ENCODE measurements at places on chromosomes 5 and 9.
A peak's percentile ranks its signal among the peaks of the same experiment; 100 is the strongest.

DNA sequence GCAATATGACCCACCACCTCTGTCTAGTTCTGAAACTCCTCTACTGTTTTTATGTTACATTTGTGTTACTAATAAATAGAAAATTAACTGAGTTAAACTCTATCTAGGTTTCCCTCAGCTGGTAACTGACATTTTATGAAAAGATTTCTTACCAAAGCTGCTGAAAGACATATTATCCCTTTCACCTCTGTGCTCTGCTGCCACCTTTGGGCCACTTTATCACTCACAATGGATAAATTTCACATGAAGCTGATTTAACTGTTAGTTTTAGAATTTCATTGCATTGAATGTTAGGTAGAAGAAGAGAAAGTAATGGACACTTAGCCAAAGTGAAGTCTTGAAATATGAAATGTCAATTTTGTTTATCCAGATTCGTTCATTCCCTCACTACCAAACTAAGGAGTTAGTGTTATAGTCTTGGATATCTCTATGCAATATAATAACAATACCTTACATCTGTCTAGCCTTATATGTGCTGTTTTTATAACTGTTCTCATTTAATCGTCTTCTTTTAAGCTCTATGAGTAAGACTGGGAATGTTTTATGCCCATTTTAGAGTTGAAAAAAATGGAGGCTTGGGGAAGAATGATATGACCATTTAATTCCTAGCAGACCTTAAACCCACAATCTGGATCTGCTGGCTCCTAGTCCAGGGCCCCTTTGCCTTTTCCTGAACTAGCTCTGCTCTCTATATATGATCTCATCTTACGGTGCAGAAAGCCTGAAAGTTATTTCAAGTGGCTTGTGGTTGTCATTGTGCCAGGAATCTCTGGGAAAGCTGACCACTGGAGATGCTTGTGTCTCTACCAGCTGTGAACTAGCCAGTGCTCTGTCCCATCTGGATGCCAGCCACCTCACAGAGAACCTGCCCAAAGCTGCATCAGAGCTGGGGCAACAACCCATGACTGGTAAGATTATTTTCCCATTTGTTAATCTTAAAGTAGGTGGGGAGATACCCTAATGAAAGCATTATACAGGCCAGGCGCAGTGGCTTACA is 97.1 kb downstream of the GOLPH3 start:
- DNase-seq = peak; percentile 52

GRCh38 chr5:173507171-173507570 is 109.3 kb downstream of the BOD1 start:
- no peak for DNase-seq

- no peak for DNase-seq
Measured at GRCh38 chr5:116539222-116539621, 35.4 kb downstream of the SEMA6A start.

DNA sequence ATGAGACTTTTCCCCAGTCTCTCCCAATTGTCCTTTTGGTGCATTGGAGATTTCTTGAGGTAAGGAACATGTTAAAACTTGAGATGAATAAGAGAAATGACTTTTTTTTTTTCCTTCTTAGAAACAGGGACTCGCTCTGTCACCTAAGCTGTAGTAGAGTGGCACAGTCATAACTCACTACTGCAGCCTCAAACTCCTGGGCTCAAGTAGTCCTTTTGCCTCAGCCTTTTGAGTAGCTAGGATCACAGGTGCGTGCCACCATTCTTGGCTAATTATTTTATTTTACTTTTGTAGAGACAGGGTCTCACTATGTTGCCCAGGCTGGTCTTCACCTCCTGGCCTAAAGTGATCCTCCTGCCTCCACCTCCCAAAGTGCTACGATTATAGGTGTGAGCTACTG is 25.9 kb downstream of the CDC42SE2 start:
- DNase-seq = no peak

- peak; percentile 13 for DNase-seq
Measured at GRCh38 chr5:7395947-7396712, at the start of gene ADCY2. TSS of gene ADCY2 (plus strand) at chr5:7396138. CDS start at chr5:7396297, 159 bp downstream.

DNA sequence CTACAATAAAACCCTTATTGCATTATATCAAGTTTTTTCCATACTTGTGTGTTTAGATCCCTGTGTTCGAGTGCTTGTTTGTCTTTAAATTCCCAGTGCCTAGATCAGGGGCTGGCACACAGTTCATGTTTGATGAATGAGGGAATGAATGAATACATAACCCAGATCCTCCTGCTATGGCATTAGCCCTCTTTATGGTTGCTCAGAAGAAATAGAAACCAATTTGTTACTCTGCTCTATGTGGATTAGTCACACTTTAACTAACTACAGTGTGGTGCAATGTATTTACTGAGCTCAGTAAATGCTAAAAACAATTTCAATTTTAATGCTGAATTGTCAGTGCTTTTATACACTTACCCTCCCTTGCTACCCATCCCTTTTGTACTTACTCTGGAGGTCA is 16.4 kb upstream of the GALNT10 start:
- no peak for DNase-seq

DNA sequence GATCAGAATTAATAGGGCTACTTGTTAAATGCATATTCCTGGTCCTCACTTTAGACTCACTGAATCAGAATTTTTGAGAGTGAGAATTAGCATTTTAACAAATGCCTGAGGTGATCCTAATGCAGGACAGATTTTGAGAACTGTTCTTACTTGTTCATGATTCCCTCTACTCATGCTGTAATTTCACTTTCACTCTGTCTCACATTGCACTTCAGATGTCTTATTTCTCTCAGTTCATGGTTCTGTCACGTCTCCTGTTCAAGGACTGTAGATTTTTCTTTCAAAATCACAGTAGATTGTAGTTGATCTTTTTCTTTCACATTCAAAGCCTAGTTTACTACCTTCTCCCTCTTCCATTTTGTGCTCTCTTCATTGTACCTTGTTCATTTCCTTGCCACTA is 54.3 kb downstream of the ADGRV1 start:
- no peak for DNase-seq

GRCh38 chr9:107991581-107991980 is 502.0 kb upstream of the KLF4 start:
- DNase-seq = no peak

DNA sequence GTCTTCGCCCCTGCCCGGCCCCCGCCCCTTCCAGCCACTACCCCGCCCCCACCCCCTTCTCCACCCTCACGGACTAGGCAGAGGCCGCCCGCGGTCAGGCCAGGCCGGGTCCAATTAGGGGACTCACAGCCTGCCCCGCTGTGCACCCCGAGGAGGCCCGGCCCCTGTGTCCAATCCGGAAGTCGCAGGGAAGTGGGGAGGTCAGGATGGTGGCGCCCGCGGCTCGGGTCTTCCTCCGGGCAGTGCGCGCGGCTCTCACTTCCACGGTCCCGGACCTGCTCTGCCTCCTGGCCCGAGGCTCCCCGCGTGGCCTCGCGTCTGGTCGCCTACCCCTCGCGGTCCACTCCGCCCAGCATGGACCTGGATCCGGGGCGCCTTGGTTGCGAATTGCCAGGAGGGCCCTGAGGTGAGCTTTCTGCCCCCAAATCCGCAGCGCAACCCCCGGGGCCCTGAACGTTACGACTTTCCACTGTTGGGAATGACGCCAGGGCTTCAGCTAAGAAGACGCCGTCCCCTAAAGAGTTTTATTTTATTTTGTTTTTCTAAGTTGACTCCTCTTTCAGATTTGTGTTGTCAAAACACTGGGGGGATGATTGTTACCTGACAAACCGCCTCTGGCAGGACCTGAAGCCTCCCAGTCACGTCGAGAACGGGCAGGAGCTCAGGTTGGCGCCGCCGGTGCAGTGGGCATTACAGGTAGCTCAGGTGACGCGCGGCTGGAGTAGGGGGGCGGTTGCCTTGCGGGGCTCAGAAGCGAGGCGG is 763 bp upstream of the IRX2 start:
- DNase-seq = peak; percentile 59

- peak; percentile 25 for DNase-seq
Measured at GRCh38 chr9:89603767-89604665, 796 bp upstream of the GADD45G start.

- DNase-seq = no peak
Measured at GRCh38 chr9:406886-407654, 192.4 kb downstream of the DOCK8 start.

GRCh38 chr9:106726070-106726815 is 136.7 kb upstream of the ZNF462 start:
- no peak for DNase-seq

- peak; percentile 17 for DNase-seq
Measured at GRCh38 chr5:75524071-75524470, 12.4 kb downstream of the POLK start.

DNA sequence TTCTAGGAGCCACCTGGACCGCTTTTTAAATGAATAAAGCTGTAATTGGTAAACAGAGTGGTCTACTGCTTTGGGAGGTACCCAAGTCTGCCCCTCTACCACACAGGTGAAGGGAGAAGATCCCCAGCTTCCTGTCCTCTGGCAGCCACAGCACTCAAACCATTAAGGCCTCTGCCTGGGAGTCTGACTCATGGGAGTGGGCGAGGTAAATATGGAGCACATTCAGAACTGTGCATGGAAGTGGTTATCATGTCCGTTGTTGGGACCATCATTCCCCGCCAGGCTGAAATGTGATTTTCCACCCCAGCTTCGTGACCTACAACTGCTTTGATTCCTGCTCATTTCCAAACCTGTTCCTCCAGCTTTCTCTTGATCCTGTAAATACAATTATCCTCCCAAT is 59.5 kb upstream of the ALDH1B1 start:
- no peak for DNase-seq

DNA sequence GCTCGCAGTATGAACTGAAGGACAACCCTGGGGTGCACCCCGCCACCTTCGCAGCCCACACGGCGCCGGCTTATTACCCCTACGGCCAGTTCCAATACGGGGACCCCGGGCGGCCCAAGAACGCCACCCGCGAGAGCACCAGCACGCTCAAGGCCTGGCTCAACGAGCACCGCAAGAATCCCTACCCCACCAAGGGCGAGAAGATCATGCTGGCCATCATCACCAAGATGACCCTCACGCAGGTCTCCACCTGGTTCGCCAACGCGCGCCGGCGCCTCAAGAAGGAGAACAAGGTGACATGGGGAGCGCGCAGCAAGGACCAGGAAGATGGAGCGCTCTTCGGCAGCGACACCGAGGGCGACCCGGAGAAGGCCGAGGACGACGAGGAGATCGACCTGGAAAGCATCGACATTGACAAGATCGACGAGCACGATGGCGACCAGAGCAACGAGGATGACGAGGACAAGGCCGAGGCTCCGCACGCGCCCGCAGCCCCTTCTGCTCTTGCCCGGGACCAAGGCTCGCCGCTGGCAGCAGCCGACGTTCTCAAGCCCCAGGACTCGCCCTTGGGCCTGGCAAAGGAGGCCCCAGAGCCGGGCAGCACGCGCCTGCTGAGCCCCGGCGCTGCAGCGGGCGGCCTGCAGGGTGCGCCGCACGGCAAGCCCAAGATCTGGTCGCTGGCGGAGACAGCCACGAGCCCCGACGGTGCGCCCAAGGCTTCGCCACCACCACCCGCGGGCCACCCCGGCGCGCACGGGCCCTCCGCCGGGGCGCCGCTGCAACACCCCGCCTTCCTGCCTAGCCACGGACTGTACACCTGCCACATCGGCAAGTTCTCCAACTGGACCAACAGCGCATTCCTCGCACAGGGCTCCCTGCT is 3.8 kb downstream of the IRX1 start:
- DNase-seq = no peak

- DNase-seq = no peak
Measured at GRCh38 chr5:167489202-167489601, 802.2 kb upstream of the WWC1 start.

DNA sequence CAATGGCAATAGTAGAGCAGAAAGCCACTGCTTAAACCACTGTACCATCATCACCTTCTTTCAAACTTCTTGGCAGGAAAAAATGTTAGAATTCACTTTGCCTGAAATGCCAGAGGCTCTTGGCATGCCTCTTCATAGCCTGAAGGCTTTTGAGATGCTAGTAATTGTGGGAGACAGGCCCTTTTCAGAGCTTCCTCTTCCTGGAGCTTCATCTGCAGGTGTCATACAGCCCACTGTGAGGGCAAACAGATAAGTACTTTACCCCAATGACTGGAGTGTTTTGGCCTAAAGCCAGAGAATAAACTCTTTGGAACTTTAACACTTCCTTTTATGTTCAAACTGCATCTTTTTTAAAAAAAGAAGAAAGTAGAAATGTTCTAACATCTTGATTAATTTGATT is 81.3 kb upstream of the TMEM171 start:
- DNase-seq = no peak

- no peak for DNase-seq
Measured at GRCh38 chr5:668283-668995, 24.7 kb downstream of the TPPP start.

GRCh38 chr5:72231991-72232703 is 87.9 kb downstream of the MRPS27 start:
- no peak for DNase-seq

GRCh38 chr9:94084314-94084713 is at the start of gene PTPDC1:
TSS of gene PTPDC1 (plus strand) at chr9:94084464. CDS start at chr9:94084531, 67 bp downstream.
- peak; percentile 73 for DNase-seq

GRCh38 chr5:9046756-9047481 is 499.0 kb downstream of the SEMA5A start:
- DNase-seq = peak; percentile 73

- DNase-seq = no peak
Measured at GRCh38 chr9:26163931-26164330, 485.7 kb upstream of the TUSC1 start.

All from RWPE1 (cell line).